ENCODE measurements at places on chromosomes 2 and 18.

DNA sequence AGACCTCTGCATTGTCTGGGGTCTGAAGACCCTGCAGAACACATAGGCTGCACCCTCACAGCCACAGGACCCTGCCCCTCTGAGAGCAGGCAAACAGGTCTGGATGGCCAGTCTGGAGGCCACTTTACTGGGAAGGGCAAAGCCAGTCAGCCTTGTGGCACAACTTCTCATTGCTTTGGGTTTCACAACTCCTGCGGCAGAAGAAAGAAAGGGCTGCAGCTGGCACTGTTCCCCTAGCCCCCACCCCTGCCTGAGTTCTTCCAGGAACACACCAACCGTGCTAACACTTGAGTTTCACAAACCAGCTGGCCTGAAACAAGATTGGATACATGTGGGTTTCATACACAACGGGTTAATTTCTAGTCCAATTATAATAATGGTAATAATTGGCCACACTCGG is 276.5 kb upstream of the MGAT5 start:
- DNase-seq, result no peak

- no peak for DNase-seq
Observed at GRCh38 chr2:150075831-150076230, 411.6 kb downstream of the RND3 start.

DNA sequence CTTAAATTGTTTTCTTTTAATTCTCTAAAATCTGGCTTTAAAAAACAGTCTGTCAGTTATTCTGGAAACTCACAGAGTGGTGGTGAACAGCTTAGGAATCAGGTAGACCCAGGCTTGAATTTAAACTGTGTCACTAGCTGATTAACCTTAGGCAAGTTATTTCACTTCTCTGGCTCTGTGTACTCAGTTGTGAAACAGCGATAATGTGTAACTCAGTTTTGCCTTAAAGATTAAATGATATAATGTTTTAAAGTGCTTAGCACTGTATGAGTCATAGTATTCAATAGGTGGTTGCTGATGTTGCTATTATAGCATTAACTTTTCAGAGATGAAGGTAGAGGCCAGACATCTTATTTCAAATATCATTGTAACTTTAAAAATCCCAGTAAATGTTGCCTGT is 40.7 kb downstream of the PKP4 start:
- no peak for DNase-seq

GRCh38 chr2:29022679-29023078 is 41.6 kb downstream of the TOGARAM2 start:
- no peak for DNase-seq

DNA sequence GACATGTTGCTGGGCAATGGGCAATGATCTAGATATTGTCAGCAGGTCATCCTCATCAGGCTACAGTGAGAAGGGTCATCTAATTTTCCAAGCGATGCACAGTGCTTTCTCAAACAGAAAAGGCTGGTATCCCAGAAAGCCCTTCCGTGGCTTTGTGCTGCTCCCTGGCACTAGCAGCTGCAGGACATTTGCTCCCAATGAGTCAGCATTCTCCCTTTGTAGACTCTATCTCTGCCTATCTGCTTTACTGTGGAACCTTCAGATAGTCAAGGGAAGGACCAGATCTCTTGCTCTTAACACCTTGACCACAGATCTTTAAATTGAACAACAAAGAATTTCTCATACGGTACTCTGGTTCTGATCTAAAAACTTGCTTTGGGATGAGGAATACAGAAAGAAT is 101.4 kb downstream of the CDH2 start:
- no peak for DNase-seq

- no peak for DNase-seq
Observed at GRCh38 chr18:13260197-13260934, 41.8 kb downstream of the LDLRAD4 start.

DNA sequence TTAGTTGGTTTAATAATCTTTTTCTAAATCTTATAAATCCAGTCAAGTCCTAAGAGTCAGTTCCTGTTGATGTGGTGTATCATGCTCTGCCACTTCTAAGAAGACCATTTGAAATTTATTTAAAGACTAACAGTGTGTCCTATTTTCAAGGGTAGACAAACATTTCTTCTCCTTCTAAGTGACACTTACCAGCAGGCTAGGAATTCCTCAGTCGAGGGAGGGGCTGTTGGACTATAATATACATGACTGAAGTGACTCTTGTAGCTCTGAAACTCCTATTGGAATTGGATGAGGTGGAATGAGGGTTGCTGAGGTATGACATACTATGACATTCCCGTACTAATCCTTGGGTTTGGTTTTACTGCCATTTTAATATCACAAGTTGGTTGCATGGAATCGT is 30.6 kb downstream of the ITGB6 start:
- no peak for DNase-seq

GRCh38 chr2:127065940-127066318 is 41.0 kb downstream of the BIN1 start:
- DNase-seq, result no peak

- DNase-seq, result no peak
Observed at GRCh38 chr2:25521126-25521525, 152.3 kb downstream of the DTNB start.

- DNase-seq, result no peak
Observed at GRCh38 chr2:132977812-132978529, 308.0 kb upstream of the LYPD1 start.

- no peak for DNase-seq
Observed at GRCh38 chr18:31102025-31102684, at the start of gene DSC2. Gene DSC2 (minus strand): TSS chr18:31102421. CDS start chr18:31101971, 450 bp downstream.

DNA sequence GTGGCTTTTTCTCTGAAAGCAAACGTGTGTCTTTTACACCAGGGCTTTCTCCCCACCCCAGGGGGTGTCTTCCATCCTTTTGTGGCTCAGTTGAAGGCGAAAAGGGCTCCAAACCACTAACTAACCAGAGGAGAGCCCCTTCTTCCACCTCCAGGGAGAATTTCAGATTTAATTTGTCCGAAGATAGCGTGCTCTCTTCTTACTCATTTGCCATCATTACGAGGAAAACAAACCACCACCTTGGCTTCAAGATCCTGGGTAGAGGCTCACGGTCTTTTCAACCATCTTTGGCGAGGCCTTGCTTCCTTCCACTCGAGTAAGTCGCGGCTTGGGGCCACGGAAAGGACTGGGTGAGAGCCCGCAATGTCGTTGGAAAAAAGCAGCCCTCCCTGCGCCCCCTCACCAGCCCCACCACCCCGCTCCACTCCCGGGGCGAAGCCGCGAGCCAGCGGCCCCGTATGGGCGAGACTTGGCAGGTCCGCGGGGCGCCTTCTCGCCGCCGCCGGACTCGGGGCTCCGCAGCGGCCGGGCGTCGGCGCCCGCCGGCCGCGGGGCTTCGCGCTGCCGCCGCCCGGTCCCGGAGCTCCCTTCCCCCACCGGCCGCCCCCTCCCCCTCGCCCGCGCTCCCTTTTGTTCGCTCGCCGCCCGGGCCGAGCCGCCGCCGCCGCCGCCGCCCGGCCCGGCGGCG is 1.7 kb upstream of the ZNF532 start:
- peak; percentile 38 for DNase-seq

DNA sequence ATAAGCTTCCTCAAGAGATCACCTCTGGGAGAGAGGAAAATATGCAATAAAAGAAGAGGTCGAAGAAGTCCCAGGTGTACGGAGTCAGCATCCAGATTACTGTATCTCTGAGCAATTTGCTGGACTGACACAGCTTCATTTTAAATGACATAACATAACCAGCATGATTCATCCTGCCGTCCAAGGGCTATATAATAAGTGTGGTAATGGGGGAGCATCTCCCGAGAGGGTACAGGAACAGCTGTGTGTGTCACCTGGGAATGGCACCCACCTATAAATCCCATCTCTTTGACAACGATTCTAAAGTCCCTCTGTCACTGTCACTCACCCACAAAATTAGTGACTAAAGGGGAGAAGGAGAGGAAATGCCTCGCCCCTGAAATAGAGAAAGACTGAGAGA is 19.3 kb upstream of the FZD7 start:
- DNase-seq, result no peak
